ENCODE measurements at places on chromosomes 12 and 14.

GRCh38 chr12:72012874-72013273, 74.2 kb downstream of the TPH2 start:
- no peaks in the 10 kb centered on the region for H3K36me3 ChIP-seq
- H3K4me1 ChIP-seq = no peaks in the 10 kb centered on the region
- no peak for DNase-seq

- peaks cover 5% of the 10 kb centered on the region for H3K4me1 ChIP-seq
- H3K36me3 ChIP-seq = peaks cover 14% of the 10 kb centered on the region
- H3K27ac ChIP-seq = no peak overlapping the region
- no peak for DNase-seq
- no peak overlapping the region for H3K4me3 ChIP-seq
- no peaks in the 10 kb centered on the region for H3K27me3 ChIP-seq
Observed at GRCh38 chr12:54571193-54572188, 17.0 kb downstream of the PPP1R1A start.

DNA sequence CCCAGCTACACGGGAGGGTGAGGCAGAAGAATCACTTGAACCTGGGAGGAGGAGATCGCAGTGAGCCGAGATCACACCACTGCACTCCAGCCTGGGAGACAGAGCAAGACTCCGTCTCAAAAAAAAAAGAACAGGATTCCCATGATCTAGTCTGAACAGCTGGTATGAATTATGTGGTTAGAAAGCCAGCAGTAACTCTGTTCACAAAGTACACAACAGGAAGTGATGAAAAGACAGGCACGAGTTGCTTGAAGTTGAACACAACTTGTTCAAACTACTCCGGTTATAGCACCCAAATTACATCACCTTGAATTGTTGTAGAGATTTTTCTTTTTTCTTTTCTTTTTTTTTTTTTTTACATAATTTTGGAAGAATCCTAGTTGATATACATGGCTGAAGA, 238.8 kb upstream of the RGS6 start:
- H3K4me3 ChIP-seq = no peak overlapping the region
- peaks cover 29% of the 10 kb centered on the region for H3K36me3 ChIP-seq
- no peaks in the 10 kb centered on the region for H3K4me1 ChIP-seq
- no peaks in the 10 kb centered on the region for H3K27me3 ChIP-seq

DNA sequence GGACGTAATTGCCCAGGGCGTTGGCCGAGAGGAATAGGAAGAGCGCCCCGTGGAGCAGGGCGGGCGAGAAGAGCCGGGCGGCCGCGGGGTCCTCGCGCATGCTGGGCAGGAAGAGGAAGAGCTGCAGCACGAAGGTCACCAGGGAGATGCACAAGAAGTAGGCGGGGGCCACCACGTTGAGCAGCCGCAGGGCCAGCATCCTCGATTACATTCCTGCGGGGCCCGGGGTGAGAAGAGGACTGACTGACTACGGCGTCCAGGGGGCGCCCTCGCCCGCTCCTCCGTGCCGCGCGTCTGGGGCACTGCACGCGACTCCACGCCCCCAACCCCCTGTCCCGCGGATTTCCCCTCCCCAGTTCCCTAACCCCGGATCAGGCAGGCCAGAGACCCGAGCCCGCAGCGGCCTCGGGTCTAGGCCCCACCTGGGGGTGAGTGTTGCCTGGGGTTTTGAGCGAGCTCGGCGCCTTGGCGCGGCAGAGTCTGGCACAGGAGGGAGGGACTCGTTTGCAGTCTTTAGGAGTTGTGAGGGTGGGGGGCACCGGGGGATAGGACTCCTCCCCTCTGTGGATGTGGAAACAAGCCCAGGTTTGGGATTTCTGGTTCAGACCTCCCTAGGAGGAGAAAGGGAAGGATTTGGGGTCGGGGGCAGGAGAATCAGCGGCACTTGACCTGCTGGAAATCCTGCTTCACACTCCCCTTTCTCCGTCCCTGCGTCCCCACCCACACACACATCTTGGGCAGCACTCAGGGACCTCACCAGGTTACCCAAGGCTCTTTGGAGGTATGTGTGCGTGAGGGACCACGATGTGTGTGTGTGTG, 1.8 kb downstream of the ZDHHC22 start:
- H3K4me3 ChIP-seq = peak overlapping the region; percentile 69
- no peak for DNase-seq
- H3K36me3 ChIP-seq = no peaks in the 10 kb centered on the region

DNA sequence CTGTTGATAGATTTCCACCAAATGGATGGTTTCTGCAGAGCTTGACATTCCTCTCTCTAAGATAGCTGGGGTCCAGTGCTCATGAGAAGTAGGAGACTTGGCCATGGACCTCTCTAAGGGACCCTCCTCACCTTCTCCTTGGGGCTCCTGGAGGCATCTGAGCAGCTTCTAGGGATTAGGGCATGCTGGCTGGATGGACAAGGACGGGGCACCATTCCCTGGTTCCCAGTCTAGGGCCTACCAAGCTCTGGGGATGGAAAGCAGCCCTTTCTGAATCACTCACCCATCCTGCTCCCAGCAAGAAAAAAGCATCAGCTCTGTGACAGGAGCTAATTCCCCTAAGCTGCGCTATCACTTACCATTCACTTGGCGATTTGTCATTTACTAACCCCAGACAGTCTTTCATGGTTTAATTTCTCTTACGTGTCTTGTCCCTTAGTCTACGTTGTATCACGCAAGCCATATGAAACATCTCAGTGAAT, 39.5 kb downstream of the VWF start:
- no peaks in the 10 kb centered on the region for H3K36me3 ChIP-seq
- no peak overlapping the region for H3K4me3 ChIP-seq
- DNase-seq = no peak
- H3K27me3 ChIP-seq = peaks cover 12% of the 10 kb centered on the region
- H3K27ac ChIP-seq = no peak overlapping the region

GRCh38 chr12:106300761-106301160, 1.8 kb upstream of the TCP11L2 start:
- peaks cover 12% of the 10 kb centered on the region for H3K36me3 ChIP-seq
- H3K27ac ChIP-seq = peak overlapping the region; percentile 99
- H3K4me1 ChIP-seq = peaks cover 40% of the 10 kb centered on the region
- H3K4me3 ChIP-seq = peak overlapping the region; percentile 84
- H3K27me3 ChIP-seq = no peaks in the 10 kb centered on the region

GRCh38 chr12:97109441-97109840, 202.4 kb downstream of the NEDD1 start:
- H3K36me3 ChIP-seq = no peaks in the 10 kb centered on the region
- peaks cover 8% of the 10 kb centered on the region for H3K27me3 ChIP-seq
- H3K4me1 ChIP-seq = no peaks in the 10 kb centered on the region
- no peak overlapping the region for H3K27ac ChIP-seq
- H3K4me3 ChIP-seq = no peak overlapping the region
- no peak for DNase-seq

GRCh38 chr12:116996621-116997020, 85.9 kb downstream of the FBXW8 start:
- H3K4me3 ChIP-seq = no peak overlapping the region
- H3K27me3 ChIP-seq = no peaks in the 10 kb centered on the region
- no peak for DNase-seq
- H3K27ac ChIP-seq = no peak overlapping the region
- peaks cover 13% of the 10 kb centered on the region for H3K36me3 ChIP-seq

DNA sequence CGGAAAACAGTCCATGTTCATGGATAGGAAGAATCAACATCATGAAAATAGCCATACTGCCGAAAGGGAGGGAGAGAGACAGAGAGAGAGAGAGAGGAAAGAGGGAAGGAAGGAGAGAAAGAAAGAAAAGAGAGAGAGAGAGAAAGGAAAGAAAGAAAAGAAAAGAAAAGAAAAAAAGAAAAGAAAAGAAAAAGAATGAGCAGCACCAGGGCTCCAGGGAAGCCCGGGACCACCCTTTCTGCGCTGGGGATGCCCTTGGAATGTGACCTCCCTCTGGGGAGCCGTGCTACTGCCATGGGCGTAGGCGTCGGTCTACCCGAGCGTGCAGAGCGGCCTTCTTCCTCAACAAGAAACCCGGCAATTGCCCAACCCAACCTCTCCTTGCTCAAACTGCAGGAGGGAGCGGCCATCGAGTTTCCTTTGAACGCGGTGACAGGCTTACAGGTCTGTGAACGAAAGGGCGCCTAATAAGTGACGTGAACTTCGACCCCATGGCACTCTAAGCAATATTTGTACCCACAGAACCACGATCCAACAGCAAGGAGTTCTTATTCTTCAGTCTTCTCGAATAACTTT, 16.9 kb downstream of the OR6S1 start:
- H3K36me3 ChIP-seq = no peaks in the 10 kb centered on the region
- H3K4me1 ChIP-seq = peaks cover 32% of the 10 kb centered on the region
- peak overlapping the region; percentile 63 for H3K4me3 ChIP-seq
- H3K27me3 ChIP-seq = peaks cover 27% of the 10 kb centered on the region

- peaks cover 35% of the 10 kb centered on the region for H3K4me1 ChIP-seq
- H3K27ac ChIP-seq = peak overlapping the region; percentile 95
- peak overlapping the region; percentile 97 for H3K4me3 ChIP-seq
- no peak for DNase-seq
- H3K27me3 ChIP-seq = no peaks in the 10 kb centered on the region
- H3K36me3 ChIP-seq = no peaks in the 10 kb centered on the region
Observed at GRCh38 chr12:112107306-112108201, 1.0 kb downstream of the NAA25 start.

GRCh38 chr12:2641761-2642160, 153.0 kb upstream of the FKBP4 start:
- H3K36me3 ChIP-seq = no peaks in the 10 kb centered on the region
- DNase-seq = no peak
- peaks cover 5% of the 10 kb centered on the region for H3K4me1 ChIP-seq
- peaks cover 32% of the 10 kb centered on the region for H3K27me3 ChIP-seq
- H3K4me3 ChIP-seq = no peak overlapping the region
- H3K27ac ChIP-seq = no peak overlapping the region

GRCh38 chr12:93381161-93381975, 3.6 kb downstream of the NUDT4 start:
- H3K4me1 ChIP-seq = peaks cover 33% of the 10 kb centered on the region
- DNase-seq = no peak
- no peaks in the 10 kb centered on the region for H3K27me3 ChIP-seq
- peaks cover 6% of the 10 kb centered on the region for H3K36me3 ChIP-seq
- H3K4me3 ChIP-seq = peak overlapping the region; percentile 56

DNA sequence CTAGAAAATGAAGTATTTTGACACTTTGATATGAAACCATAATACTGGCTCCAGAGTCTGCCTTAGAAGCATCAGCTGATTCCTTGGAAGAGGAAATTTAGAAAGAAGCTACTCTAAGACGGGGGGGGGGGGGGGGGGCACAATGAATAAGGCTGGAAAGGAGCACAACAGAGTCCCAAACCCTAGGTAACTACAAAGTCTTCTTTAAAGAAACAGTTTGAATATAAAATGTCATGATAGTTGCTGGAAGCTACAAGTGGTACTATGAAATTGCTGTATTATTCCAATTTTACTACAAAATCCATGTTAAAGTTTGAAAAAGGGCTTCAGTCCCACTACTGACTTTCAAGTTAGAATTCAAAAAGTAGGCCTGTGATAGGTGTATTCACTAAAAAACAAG, 31.6 kb downstream of the CDK17 start:
- H3K4me1 ChIP-seq = peaks cover 41% of the 10 kb centered on the region
- no peaks in the 10 kb centered on the region for H3K27me3 ChIP-seq
- peak overlapping the region; percentile 70 for H3K27ac ChIP-seq
- H3K4me3 ChIP-seq = no peak overlapping the region
- H3K36me3 ChIP-seq = peaks cover 3% of the 10 kb centered on the region

GRCh38 chr12:123828854-123829547, 66.9 kb downstream of the DNAH10 start:
- no peak overlapping the region for H3K4me3 ChIP-seq
- DNase-seq = no peak
- H3K27me3 ChIP-seq = peaks cover 9% of the 10 kb centered on the region
- no peaks in the 10 kb centered on the region for H3K36me3 ChIP-seq
- no peaks in the 10 kb centered on the region for H3K4me1 ChIP-seq

- no peaks in the 10 kb centered on the region for H3K36me3 ChIP-seq
- H3K27me3 ChIP-seq = peaks cover 20% of the 10 kb centered on the region
- no peak overlapping the region for H3K4me3 ChIP-seq
Observed at GRCh38 chr12:52193991-52194390, 2.2 kb upstream of the KRT80 start.

DNA sequence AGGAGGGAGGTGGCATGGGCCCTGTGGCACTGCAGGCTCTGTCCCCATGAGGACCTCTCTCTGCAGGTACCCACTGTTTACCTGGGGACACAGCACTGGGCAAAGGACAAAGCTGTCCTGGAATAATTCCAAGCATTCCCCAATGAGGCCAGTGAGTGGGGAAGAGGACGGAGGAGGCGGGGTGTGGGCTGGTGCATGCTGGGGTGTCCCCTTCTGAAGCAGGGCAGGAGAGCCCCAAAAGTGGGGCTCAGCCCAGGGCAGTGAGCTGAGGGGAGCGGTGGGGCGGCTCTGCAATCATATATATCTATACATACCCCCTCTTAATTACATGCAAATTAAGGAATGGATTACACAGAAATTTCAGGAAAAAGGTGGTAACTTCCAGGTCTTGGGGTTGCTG, 315.8 kb downstream of the ADGRD1 start:
- no peak for DNase-seq
- H3K27me3 ChIP-seq = peaks cover 1% of the 10 kb centered on the region
- H3K4me1 ChIP-seq = no peaks in the 10 kb centered on the region
- no peaks in the 10 kb centered on the region for H3K36me3 ChIP-seq

GRCh38 chr14:33800735-33801163, 150.1 kb downstream of the EGLN3 start:
- H3K36me3 ChIP-seq = peaks cover 3% of the 10 kb centered on the region
- no peak overlapping the region for H3K27ac ChIP-seq
- no peak for DNase-seq
- no peaks in the 10 kb centered on the region for H3K4me1 ChIP-seq
- H3K27me3 ChIP-seq = peaks cover 9% of the 10 kb centered on the region

- H3K27me3 ChIP-seq = no peaks in the 10 kb centered on the region
- DNase-seq = no peak
- H3K4me1 ChIP-seq = peaks cover 44% of the 10 kb centered on the region
- H3K36me3 ChIP-seq = peaks cover 19% of the 10 kb centered on the region
Observed at GRCh38 chr14:59301354-59301753, 112.9 kb downstream of the DAAM1 start.
